ENCODE measurements at places on chromosomes 5 and 9.

DNA sequence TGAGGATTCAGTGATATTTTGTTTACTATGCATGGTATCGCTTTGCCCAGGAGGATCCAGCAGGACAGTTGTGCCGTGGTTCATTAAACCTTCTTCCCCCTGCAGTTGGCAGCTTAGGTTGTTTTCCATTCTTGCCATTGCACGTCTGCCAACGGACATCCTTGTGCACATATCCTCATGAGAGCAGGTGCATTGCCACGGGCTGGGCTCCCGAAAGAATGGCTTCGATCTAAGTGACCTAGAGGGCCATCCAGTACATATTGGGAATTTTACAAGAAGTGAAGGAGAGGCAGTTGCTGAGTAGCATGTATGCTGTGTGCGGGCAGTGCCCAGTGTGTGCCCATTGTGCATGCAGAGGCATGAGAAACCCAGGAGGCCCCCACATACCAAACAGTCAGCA lies 22.1 kb downstream of the HRH2 start:
- DNase-seq, result no peak

GRCh38 chr5:61626639-61627282 lies 294.7 kb downstream of the ZSWIM6 start:
- no peak for DNase-seq

GRCh38 chr9:38372762-38373619 lies 19.5 kb upstream of the ALDH1B1 start:
- no peak for DNase-seq

- DNase-seq, result no peak
Observed at GRCh38 chr5:163244445-163244987, 192.9 kb upstream of the CCNG1 start.

DNA sequence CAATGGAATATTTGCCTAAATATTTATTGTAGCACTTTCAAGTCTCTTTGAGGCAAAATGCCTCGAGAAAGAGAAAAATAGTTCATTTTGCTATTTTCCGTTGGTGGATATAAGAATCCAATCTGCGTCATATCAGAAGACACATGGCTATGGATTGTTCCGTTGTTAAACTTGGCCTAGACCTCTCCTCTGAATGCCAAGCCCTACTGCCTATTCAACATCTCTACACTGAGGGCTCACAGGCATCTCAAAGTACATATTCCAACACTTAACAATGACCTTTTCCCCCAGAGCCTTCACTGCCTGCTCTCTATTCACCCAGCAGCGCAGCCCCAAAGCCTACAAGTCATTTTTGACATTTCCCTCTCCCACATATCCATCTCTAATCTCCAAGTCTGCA lies 350.1 kb downstream of the GLIS3 start:
- no peak for DNase-seq

- DNase-seq, result no peak
Observed at GRCh38 chr9:32200241-32200640, 184.2 kb upstream of the ACO1 start.

DNA sequence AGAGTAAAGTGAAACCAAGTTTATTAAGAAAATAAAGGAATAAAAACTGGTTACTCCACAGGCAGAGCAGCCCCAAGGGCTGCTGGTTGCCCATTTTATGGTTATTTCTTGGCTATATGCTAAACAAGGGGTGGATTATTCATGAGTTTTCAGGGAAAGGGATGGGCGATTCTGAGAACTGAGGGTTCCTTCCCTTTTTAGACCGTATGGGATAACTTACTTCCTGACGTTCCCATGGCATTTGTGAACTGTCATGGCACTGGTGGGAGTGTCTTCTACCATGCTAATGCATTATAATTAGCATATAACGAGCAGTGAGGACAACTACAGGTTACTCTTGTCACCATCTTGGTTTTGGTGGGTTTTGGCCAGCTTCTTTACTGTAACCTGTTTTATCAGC lies 323.9 kb upstream of the PTGER4 start:
- no peak for DNase-seq

DNA sequence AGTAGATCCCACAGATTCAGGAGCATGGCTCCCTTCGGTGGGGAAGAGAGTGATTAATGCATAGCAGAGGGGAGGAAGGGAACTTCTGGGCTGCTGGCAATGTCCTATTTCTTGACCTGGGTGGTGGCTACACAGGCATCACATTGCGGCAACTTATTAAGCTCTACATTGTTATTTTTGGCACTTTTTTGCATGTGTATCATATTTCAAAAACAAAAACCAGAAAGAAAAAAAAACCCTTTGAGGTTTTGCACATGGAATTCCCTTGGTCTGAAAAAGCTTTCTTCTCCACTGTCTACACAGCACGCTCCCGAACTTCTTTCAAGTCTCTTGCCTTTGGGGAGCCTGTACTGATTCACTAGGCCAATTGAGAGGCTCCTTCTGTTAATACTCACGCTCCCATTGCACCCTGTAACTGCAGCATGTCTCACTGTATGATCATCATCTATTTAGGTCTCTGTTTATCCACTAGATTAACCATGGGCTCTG lies 25.1 kb downstream of the CEMIP2 start:
- no peak for DNase-seq

- DNase-seq, result no peak
Observed at GRCh38 chr9:126290871-126291270, 35.8 kb upstream of the MVB12B start.

DNA sequence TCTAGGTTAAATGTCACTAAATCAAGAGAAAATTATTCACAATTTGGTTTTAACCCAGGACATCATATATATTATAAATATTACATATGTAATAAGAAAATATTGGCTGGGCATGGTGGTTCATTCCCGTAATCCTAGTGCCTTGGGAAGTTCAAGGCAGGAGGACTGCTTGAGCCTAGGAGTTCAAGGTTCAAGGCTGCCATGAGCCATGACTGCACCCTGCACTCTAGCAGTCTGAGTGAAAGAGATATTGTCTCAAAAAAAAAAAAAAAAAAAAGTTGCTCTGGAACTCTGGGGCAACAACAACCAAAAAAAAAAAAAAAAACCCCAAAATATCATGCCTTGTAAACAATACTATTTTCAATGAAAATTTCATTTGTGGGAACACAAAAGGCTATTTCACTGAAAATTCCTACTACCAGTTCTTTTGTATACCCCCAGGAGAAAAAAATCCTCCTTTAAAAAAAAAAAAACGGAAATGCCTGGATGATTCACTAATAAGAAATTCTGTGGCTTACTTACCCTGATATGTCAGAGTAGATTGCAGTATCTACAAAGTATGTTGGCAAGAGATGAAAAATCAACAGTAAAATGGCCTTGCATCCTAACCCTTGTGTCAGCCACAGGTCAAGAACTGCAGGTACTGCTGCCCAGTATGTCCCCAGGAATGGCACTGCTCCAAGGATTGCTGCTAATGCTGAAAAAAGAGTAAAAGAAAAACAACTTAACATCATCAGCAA lies 22.6 kb upstream of the CTNNAL1 start:
- no peak for DNase-seq

GRCh38 chr5:59746241-59746765 lies 147.2 kb downstream of the PDE4D start:
- DNase-seq, result no peak

DNA sequence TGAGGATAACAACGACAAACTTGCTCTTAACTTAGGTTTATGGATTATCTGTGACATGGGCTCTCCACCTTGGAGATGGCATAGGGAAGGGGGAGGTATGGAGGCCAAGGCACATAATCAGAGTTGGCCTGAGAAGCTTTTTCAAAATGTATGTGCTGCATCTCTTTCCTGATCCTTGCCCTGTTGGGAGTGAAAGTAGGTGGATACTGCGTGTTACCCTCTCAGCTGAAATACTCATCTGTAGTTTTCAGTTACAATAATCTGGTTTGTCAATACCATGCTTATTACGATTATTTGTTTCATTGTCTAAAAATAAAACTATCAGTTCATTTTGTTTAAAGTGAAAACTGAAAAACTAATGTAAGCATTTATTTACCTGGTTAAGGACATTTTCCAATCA lies 86.7 kb downstream of the SLC44A1 start:
- no peak for DNase-seq

DNA sequence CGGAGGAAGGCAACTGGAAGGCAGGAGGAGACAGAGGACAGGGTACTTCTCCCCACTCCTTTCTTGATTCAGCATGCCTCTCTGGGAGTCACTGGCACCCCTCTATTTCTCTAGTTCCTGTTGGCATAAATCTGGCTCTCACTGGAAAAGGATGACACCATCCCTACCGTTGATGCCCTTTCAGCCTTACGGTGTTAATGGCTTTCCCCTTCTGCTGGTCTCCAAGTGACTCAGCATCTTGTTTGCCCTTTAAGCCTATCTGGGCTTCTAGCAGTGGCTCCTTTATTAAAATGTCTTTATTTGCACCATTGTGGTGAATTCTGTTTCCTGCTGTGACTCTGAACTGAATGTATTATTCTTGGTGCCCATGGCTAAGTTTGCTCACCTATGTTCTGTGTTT lies 227.3 kb upstream of the GLRA1 start:
- DNase-seq, result no peak

- DNase-seq, result no peak
Observed at GRCh38 chr9:127856094-127856728, 1.8 kb upstream of the ENG start.

DNA sequence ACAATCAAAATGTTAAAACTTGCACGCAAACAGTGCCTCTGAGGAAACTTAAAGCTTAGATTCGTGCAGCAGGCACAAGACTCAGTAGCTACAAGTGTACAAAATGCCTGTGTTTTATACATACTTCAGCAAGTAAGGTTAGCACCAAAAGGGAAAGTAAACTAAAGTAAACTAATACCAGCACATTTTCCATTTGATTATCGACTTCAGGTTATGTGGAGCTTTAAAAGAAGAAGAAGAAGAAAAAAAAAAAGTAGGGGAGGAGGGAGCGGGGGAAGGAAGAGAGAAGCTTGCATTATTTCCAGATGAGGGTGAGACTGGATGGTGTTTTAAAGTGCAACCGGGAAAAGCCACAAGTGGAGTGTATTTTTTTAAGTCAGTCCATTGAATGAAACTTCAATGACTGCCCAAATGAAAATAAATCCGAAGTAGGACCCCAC lies 596 bp upstream of the ADAMTS6 start:
- no peak for DNase-seq

- no peak for DNase-seq
Observed at GRCh38 chr9:127058645-127059021, 63.8 kb downstream of the ANGPTL2 start.

DNA sequence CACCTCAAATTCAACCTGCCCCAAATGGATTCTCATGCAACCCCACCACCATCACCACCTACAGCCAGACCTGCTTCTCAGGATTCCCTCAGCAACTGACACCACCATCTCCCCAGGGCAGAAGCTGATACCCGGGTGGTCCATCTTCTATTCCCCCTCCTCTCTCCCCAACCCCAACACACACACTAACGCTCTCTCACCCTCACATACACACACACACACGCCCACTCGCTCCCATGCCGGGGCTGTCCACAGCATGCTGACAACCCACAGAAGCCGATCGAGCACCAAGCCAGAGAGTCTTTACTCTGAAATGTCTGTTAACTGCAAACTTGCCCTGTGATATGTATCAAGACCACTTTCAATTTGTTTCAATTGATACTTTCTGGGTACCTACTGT lies 28.4 kb downstream of the B4GALT1 start:
- DNase-seq, result no peak

- DNase-seq, result no peak
Observed at GRCh38 chr5:172113036-172113435, 75.0 kb downstream of the STK10 start.

DNA sequence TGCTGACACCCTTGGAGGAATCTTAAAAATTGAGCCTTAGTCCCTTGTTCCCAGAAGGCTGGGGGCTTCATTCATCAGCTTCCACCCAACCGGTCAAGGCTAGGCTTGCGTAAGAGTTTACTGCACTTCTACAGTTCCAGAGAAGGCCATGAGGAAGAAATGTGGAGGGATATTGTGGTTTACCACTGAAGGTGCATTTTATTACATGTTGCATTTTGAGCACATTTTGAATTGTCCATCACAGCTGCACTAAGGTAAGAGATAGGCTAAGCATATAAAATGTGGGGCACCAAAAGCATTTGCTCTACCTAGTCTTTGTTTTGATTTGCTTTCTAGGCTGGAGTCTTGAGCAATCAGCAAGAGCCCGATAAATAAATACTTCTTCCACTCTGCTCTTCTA lies 167.1 kb upstream of the PAPPA start:
- DNase-seq, result no peak

- no peak for DNase-seq
Observed at GRCh38 chr5:121968910-121969607, 7.3 kb downstream of the SRFBP1 start.

GRCh38 chr9:93343663-93344062 lies 107.8 kb upstream of the FAM120A start:
- DNase-seq, result no peak

GRCh38 chr9:137666955-137667670 lies 48.3 kb downstream of the EHMT1 start:
- peak; percentile 46 for DNase-seq

GRCh38 chr5:146825033-146825432 lies 53.5 kb downstream of the PPP2R2B start:
- DNase-seq, result no peak

DNA sequence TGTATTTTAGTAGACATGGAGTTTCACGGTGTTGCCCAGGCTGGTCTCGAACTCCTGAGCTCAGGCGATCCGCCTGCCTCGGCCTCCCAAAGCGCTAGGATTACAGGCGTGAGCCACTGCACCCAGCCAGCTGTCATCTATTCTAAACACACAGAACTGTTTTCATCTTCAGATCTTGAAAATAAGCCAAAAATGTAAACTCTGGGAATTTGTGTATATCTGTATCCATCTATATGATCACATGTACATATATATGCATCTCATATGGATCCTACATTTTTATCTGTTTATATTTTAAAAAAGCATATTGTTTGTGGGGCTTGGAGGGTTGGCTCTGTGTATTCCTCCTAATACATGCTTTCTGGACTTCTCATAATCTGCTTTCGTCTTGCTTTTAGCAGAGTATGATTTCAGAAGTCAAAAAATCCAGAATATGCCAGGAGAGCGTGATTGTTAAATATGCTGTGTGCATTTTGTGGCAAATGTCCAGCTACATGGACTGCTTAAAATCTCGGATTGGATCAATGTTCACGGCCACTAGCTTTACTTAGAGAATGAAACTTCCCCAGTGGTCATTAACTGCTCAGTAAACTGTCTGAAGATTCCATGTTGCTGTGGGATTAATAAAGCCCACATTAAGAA lies 274.4 kb upstream of the IRX1 start:
- no peak for DNase-seq

GRCh38 chr5:40879163-40879942 lies 29.9 kb upstream of the C7 start:
- DNase-seq, result peak; percentile 23

- DNase-seq, result no peak
Observed at GRCh38 chr5:78727786-78728761, 79.5 kb upstream of the LHFPL2 start.

GRCh38 chr9:123691765-123692303 lies 238.1 kb downstream of the DENND1A start:
- DNase-seq, result no peak

- no peak for DNase-seq
Observed at GRCh38 chr5:178474562-178475184, 115.5 kb downstream of the COL23A1 start.

Data from cerebellum (tissue), 4 donors.